T-helper 1 cell (primary cell): ENCODE measurements at places on chromosomes 3 and 15.

- DNase-seq = no peak
Measured at GRCh38 chr3:31648286-31648968, 115.7 kb downstream of the STT3B start.

- no peak for DNase-seq
Measured at GRCh38 chr3:46440531-46441294, 24.0 kb downstream of the LTF start.

- DNase-seq = no peak
Measured at GRCh38 chr3:56202997-56203396, 265.3 kb downstream of the ERC2 start.

DNA sequence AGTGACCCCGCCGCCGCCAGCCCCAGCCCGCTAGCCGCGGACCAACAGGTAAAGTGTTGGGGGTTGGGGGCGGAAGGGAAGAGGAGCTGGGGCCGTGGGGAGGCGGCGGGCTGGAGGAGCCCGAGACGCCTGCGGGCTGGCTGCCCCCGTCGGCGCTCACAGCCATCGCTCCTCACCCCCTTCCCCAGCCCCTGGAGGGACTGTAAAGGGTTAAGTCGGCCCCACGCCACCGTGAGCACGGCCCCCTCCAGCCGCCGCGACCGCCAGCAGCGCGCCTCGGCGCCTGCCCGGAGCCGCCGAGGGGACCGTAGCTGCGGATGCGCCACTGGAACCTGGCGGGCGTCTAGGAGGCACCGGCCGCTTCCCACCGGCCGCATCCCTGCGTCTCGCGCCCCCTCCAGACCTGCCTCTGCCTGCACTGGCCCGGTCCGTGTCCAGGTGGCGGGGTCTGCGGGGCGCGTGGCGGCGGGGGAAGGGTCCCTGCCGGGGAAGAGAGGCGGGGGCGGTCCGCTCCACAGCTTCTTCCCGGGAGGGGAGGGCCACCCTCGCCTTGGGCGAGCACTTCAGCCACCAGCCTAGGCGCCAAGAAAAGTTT, 522 bp downstream of the MED12L start:
- no peak for DNase-seq

DNA sequence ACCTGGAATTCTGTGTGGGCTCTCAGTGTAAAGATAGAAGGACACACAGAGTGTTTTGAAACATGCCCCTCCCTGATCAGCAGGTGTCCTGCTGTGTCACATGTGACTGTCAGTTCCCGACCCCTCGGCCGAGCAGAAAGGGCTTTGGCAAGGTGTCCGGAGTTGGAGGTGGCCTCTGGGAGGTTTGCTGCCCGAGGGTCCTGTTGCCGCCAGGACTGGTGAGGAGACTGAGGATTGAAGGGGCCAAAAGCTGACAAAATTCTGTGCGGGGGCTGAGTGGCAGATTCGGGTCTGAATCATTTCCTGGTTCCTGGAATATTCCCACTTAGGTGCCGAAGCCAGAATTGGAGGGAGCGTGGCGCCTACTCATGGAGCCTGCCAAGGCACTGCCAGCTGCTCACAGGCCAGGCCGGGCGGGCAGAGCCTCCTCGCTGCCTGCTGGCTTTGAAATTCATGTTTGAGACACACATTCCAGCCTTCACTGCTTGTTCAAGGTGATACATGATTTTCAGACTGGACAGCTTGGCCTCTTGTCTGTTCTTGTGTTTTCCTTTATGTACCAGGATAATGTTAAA, 83.8 kb downstream of the APBA2 start:
- DNase-seq = no peak

DNA sequence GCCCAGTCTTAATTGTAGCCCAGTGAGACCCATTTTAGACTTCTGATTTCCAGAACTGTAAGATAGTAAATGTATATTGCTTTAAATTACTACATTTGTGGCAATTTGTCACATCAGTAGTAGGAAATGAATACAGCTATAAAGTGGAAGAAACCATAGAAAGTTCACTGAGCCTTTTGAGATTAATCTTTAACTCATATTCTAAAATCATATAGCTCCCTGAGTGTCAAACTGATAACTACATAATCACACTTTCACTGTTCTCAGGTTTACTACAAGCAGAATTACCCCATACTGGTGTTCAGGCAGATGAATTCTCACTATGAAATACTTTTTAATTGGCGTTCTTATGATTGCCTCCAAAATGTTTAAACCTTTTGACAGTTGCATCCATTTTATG, 42.8 kb downstream of the CNTN4 start:
- no peak for DNase-seq

DNA sequence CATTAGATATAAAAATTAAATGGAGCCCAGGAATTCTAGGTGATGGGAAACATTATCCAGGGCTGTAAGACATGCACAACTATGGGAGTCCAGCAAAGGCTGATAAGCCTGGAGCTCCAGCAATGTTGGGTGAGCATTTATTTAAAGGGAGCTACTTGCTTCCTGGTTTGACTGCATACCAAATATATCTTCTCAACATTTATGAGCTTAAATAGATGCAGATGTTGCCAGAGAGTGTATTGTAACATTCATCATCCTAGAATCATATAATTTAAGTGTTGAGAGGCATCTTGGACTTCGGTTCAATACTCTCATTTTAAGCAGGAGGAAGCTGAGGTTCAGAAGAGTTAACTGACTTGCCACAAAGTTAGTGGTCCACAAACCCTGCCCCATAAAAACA, 12.2 kb upstream of the POLR2M start:
- DNase-seq = no peak

GRCh38 chr3:16906682-16907081, 21.9 kb downstream of the PLCL2 start:
- DNase-seq = no peak
